Left colon (tissue), 2 donors: ENCODE measurements at places on chromosomes 6 and 20. TPM values are rescaled to one million over a fixed set of nuclear protein-coding genes. Genes with fewer than 3 reads are reported as not detected.

DNA sequence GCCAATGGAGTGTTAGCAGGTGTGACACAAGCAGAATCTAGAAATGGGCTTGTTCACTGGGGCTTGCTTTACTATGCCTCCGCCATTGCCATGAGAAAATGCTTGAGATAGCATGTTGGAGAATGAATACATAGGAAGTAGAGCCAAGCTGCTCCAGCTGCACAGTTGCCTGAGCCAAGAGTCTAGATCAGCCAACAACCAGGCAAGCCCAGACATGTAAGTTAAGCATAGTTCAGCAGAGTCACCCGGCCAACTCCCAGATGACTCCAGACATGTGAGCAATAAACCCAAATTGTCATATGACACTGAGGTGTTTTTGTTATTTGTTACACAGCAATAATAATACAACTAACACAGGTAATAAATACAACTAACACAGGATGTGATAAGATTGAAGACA, 167.9 kb downstream of the HAO1 start:
- DNase-seq, result no peak

DNA sequence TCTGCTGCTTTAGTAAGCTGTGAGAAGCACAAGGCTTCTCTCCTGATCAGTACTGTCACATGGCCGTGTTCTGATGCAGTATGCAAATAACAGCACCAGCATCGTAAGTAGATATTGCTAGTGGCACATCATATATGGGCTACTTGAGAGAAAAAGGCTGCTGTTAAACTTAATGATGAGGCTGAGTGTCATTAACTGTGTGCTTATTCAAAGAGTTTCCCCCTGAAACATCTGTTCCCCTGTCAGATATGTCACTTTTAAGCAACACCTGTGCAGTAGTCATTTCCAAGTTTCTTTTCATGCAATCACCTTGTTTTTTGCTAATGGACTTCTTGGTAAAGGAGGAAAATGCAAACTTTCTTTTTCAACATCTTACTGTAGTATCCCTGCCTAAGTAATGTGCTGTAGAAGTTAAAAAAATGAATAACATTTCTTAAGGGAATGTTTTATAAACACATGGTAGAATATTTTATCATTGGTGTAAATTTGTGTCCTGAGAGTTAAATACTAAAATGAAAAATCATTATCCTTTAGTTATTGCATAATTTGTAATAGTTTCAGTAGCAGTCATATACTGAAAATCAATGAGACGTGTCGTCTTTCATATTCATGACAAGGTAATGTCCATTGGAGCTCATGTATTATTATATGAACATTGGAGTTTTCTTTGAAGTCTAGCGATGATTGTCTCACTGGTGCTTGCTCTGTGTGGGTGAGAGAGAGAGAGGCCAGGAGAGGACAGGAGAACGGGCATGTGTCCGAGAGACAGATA, 366.3 kb downstream of the CDKAL1 start:
- no peak for DNase-seq

GRCh38 chr6:160882791-160883279, 108.7 kb upstream of the MAP3K4 start:
- DNase-seq, result no peak

DNA sequence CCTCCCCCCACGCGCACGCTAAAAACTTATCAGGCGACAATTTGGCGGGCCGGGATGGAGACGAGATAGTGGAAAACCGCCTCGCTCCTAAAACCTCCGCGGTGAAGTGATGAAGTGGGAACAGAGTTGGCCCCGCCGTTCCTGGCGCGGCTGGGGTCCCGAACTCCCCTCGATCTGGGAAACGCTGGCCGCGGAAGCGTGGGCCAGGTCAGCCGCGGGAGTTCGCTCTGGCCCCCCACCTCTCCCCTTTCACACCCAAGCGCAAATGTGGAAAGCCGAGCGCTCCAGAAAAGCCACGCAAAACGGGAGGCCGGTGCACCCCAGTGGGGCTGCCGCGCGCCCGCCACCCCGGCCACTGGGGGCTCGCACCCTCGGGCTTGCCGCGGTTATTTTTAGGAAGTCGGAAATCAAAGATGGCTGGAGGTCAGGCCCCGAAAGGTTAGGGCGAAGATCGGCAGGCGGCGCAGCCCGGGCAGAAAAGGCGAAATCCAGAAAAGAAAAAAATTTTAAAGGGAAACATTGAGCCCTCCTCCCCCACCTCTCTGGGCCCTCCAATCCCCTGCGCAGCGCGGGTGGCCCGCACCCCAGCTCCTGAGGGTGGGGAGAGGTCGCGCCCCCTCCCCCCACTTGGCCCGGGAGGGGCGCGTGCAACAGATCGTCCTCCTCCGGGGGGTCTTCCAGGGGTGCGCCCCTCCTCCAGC, 1.0 kb downstream of the SALL4 start:
- no peak for DNase-seq

DNA sequence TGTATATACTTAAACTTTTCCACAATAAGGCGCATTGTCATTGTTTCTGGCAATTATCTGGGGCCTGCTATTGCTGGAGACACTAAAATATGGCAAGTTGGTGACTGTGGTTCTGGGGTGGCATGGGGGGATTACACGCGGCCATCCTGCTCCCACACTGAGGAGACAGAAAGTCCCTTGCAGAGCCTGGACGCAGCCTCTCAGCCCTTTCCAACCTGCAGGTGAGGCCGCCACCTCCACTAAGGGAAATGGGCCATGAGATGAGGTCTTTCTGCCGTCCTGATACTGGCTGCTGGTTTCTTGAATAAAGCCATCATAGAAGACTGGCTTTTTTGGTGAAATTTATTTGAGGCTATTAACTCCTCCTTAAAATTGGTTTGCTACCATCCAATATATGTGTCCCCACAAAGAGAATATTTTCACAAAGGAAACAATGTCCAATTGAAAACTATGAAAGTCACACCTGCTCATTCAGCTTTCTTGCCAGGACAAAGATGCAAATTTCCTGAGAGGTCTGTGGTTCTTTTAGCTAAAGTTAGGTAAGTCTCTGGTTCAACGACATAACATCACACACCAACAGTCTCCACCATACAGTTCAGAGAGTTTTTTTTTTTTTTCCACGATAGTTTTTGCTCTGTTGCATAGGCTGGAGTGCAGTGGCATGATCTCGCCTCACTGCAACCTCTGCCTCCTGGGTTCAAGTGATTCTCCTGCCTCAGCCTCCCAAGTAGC, 13.0 kb downstream of the TXNDC5 start:
- no peak for DNase-seq

DNA sequence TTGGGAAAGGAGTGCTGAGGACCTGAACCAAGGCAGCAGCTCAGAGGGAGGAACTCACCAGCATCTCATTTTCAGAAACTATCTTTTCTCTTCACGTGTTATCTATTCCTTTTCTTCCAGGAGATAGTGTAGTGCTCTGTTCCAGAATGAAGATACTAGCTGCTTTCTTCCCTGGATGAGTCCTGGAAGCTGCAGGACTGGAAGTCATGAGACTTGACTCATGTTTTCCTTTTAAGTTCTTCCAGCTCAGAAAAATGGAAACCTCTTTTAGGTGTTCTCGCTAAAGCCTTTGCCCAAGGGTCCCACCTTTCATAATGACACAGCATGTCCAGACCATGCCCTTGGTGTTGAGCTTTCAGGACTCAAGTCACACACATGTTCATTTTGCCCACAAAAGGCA, 106.7 kb downstream of the UNC5CL start:
- DNase-seq, result no peak

GRCh38 chr20:59002874-59003399, 4.1 kb downstream of the CTSZ start:
- no peak for DNase-seq

- no peak for DNase-seq
Observed at GRCh38 chr6:90109141-90109540, 187.5 kb downstream of the BACH2 start.

DNA sequence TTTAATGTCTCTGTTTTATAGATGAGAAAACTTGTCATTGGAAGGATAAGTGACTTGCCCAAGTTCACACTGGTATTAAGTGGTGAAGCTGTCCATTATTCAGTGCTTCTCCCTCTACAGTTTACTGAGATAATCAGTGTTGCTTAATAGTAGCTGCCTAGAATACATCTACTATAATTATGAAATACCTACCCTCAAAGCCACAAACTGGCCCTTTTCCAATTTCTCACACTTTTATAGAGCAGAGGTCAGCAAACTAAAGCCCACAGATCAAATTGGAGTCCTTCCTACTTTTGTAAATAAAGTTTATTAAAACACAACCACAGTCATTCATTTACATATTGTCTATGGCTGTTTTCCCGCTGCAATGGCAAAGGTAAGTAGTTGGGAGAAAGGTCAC, 73.5 kb downstream of the EYS start:
- DNase-seq, result no peak

- DNase-seq, result no peak
Observed at GRCh38 chr6:39137245-39137644, 22.3 kb upstream of the SAYSD1 start.

DNA sequence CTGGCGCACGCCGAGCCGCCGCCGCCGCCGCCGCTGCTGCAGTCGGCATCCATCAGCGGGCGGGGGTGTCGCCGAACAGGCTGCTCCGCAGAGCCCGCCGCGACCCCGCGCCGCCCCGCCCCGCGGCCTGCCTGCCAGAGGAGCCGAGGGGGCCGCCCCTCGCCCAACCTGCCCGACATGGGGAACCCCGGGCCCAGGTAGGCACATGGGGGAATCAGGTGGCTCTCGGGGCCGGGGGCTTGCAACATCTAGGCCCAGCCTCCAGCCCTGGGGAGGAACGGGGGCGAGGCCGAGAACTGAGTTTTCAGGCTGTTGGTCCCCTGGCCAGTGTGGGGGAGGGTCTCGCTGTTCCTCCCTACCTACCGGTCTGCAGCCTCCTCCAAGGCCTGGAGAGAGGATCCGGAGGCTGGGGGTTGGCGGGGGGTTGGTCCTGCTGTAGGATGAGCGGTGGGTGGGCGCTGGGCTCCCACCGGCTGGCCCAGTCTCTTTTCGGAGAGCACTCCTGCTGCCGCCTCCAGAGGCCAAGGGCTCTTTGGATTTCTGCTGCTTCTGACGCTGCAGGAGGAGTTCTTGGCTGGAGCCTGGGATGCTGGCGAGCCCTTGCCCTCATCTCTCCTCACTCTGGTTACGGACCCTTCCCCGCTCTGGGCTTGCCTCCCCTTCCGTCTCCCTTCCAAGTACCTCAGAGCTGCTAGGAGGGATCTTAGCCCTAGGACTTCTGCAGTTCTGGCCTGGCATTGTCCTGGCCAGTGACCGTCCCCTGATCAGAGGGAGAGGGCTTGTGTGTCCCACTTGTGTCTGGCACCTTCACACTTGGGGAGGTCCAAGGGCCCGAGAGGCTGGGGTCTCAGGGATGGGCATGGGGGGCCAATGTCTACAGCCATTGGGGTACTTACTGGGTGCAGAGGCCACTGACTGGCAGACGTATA, at the start of gene EPB41L1:
Gene EPB41L1, plus strand, starts transcription at position 41 of the 929 bp plus-strand sequence. CDS start 19,038 bp downstream, outside the sequence.
- DNase-seq, result no peak

The IYD gene
- 27.0 TPM for total RNA-seq

The HLA-DMB gene
- 21.3 TPM for total RNA-seq

The WFDC2 gene
- total RNA-seq, result 124 TPM

The NKAIN2 gene
- total RNA-seq, result 0.14 TPM

The C20orf204 gene
- total RNA-seq, result 0.67 TPM

The KCNQ5 gene
- total RNA-seq, result not detected
